ENCODE measurements at places on chromosomes 12 and 14.

- DNase-seq: no peak
Measured at GRCh38 chr12:94873734-94874517, 129.6 kb downstream of the NDUFA12 start.

DNA sequence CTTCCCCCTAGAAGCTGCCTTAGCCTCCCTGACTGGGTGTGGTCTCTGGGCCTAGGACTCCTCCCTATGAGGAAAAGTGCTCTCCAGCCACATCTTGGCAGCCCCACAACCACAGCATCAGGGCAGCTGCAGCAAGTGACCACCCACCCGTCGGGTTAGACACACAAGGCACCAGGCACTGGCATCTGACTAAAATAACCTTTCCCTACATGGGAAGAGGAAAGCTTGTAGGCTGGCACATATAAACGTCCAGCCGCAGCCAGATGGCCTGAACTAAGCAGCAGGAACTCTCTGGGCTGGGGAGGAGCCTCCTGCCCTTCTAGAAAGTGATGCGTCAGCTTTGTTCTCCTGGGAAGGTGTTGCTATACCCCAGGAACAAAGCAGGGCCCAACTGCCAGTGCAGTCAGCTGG is 328.7 kb downstream of the DPF3 start:
- no peak for DNase-seq

DNA sequence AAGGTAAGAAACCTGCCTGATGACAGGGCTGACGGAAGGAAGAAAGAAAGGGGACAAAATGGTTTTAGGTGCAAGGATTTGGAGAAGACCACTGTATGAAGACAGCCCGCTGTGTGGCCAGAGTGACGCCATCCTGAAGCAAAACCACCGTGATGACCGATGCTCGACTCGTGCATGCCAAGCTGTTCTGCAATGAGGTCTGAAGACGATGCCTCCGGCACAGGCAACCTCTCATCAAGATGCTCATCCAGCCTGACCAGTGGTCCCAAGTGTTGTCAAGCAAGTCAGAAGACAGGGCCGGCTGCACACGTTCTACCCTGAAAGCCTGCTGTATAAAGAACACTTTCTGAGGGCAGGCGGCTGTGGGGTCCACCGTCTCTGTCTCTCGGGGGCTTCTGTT is 34.8 kb downstream of the STX2 start:
- no peak for DNase-seq

DNA sequence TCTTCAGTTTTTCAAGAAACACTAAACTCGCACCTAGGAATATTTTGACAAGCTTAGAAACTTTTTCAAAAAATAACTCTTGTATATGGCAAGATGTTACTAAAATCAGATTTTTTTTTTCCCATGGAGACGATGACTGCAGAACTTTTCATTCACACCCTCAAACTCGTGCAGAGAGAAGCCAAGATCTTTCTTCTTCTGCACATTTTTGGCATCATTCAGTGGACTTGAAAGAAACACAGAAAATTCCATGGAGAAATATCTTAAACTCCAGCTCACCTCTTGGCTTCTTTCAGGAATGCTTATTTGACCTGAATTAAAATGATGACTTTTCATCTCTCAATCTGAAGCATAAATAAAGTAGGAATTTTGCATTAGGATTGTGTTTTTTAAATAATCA is 919.4 kb downstream of the NRXN3 start:
- DNase-seq: no peak

GRCh38 chr14:33254342-33254741 is 315.7 kb downstream of the NPAS3 start:
- no peak for DNase-seq

DNA sequence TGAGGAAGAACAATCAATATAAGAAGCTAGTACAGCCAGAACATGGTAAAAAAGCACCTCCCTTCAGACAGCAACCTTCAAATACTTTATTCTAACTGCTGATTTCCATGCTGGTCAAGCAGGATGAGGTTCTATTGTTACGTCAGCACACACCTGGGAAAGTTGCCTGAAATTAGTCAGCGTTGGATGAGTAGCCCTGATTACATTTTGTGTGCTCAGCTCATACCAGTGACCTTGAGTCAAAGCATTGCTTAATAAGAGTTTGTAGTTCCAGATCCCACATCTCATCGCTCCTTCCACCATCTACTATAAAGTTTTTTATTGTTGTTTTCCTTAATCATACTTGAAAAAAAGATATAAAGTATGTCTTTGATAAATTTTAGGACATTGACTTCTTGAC is 361.5 kb downstream of the EGLN3 start:
- no peak for DNase-seq

DNA sequence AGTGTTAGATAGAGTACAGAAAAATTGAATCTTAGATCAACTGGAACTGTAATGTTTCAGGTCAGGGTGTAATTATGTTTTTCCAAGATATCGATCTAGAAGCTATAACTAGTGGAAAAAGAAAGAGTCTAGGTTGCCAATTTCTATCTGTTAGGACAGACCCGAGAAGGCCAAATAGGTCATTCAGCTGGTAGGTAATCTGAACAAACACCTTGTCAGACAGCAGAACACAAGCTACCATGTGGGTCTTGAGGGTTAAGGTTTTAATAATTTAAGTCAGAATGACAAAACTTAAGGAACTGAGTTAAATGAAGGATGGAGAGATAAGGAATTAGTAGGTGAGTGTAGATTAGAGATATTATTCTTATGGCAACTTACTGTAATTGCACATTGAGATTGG is 44.9 kb upstream of the KCNMB4 start:
- no peak for DNase-seq
